GDM1 (cell line): ENCODE measurements at places on chromosomes 1 and 21.

GRCh38 chr1:208243967-208244916 is at the start of gene PLXNA2:
PLXNA2 (minus strand) TSS chr1:208244384; CDS start chr1:208217922, 26,462 bp downstream.
- peak; percentile 79 for DNase-seq

DNA sequence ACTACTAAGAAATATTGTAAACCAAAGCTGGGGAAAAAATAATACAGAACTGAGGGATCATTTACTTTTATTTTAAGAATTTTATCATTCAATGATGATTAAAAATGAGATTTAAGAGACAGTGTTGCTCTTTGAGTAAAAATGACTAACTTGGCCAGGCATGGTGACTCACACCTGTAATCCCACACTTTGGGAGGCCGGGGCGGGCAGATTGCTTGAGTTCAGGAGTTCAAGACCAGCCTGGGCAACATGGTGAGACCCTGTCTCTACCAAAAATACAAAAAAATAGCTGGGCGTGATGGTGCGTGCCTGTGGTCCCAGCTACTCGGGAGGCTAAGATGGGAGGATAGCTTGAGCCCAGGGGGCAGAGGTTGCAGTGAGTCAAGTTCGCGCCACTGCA is 21.8 kb upstream of the PLEKHO1 start:
- DNase-seq = no peak

- no peak for DNase-seq
Measured at GRCh38 chr21:42282715-42283114, 32.5 kb downstream of the TFF3 start.

DNA sequence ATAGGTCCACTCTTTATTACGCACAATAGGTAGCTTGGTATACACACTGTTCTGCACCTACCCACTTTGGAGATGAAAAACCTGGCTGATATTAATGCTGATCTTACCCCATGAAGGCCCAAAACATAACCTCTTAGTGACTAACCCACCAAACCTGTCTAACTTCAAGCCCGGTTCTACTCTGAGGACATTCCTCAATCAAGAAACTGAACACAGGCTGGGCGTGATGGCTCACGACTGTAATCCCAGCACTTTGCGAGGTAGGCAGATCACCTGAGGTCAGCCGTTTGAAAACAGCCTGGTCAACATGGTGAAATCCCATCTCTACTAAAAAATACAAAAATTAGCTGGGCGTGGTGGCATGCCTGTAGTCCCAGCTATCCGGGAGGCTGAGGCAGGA is 50.5 kb downstream of the EYA3 start:
- no peak for DNase-seq

DNA sequence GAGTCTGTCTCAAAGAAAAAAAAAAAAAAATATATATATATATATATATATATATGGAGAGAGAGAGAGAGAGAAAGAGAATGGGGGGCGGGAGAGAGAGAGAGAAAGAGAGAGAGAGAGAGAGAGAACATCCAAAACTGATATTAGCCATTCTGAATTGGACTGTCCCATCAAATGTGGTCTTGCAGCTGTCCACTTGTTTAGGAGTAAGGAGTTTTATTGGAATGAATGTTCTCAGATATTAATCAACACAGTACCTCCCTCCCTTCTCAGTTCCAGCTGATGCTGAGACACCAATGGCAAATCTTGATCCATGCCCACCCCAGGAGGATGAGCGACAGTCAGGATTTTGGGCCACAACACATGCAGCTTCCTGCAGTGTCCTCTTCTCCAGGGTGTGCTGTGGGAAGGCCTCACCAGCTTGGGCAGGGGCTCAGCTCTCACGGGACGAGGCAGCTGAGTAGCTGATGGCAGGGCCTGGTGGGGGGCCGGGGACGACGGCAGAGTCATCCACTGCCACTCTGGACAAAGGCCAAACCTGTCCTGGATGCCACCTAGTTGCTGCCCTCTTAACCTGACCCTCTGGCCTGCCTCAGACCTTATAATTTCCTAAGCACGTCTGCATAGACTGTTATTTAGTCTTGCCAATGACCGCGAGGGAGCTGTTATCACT is 9.3 kb upstream of the CLDN14 start:
- DNase-seq = no peak

DNA sequence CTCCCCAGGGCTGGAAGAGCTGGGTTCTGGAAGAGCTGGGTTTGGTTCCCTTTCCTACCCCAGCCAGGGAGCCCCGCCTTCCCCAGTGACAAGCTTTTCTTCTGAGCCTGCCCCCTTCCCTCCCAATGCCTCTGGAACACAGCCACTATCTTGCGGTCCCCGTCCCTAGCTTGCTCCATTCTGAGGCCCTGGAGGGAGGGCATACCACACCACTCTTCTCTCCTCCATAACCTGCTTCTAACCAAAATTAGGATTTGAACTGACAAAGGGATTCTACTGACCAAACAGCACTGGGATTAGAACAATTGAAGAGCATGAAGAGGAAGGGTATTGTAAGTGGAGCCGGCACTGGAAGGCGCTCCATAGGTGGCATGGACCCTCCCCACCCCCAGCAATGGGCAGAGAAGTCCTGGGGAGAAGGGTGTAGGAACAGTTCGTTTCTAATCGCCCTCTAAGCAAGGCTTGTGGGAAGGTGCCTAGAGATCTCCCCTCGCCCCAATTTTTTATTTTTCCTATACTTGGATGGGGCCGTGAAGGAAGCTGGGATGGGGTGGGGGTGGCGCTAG is 690 bp downstream of the C1orf216 start:
- peak; percentile 32 for DNase-seq

GRCh38 chr1:12461754-12462153 is 156.3 kb downstream of the DHRS3 start:
- DNase-seq = no peak

- DNase-seq = no peak
Measured at GRCh38 chr1:156412653-156413321, 43.8 kb downstream of the RHBG start.

- DNase-seq = no peak
Measured at GRCh38 chr1:234839663-234840062, 229.7 kb upstream of the IRF2BP2 start.

DNA sequence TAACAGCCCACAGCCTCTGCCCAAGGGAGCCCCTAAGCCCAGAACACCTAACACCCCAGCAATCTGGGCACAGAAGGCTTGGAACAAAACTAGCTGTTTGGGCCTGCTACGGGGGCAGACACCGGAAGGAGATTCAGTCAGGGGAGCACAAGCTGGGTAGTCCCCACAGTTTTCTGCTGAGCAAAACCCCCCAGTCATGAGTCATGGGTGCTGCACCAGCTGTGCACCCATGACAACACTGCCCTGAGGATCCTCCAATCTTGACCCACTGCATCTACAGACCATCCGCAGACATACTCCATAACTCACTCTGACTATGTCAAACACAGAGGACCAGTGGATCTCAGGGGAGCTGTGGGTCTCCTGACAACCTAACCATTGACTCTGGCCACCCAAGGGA is 105.1 kb downstream of the LRIG2 start:
- no peak for DNase-seq

- no peak for DNase-seq
Measured at GRCh38 chr1:9126511-9126910, 2.4 kb downstream of the GPR157 start.

- DNase-seq = no peak
Measured at GRCh38 chr1:155254228-155254713, 1.0 kb downstream of the ENTREP3 start.

DNA sequence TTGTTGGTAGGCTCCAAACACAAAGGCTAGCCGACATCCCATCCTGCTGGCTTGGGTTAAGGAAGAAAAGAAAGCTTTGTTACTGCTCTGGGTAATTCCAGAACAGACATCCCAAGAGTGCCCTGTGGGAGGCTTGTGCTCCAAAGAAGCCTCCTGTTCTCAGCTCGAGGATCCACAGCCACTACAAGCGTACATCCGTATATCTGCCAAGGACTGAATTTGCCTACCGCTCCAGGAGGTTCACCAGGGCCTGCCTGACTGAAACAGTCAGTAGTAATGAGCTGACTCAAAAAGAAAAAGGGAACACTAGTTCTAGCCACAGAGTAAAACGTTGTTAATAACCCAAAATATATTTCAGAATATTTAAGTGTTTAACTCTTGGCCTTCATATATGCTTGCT is 24.8 kb upstream of the MUTYH start:
- no peak for DNase-seq

- no peak for DNase-seq
Measured at GRCh38 chr1:244840219-244840794, 4.8 kb downstream of the COX20 start.

- DNase-seq = no peak
Measured at GRCh38 chr1:219488275-219488674, 124.6 kb downstream of the ZC3H11B start.

DNA sequence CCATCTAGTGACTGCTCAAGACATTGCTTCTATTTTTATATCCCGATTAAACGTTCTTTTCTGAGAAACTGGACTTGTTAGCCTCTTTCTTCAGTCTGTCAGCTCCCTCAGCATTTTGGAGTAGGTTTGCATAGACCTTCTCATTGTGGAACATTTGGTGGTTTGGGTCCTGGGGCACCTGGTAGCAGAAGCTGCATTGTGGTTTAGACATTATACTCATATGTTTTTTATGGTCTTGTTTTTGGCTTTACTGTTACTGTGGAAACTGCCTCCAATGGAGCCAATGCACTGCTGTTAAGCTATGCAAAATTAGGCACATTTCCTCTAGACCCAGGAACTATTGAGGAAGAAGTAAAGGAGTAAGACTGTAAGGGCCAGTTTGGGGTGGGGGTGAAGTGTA is 36.7 kb upstream of the LRRC8B start:
- no peak for DNase-seq

- DNase-seq = no peak
Measured at GRCh38 chr21:44650973-44651675, 3.3 kb downstream of the KRTAP12-4 start.
